GM12865 (cell line): ENCODE measurements at places on chromosomes 7 and 10.

DNA sequence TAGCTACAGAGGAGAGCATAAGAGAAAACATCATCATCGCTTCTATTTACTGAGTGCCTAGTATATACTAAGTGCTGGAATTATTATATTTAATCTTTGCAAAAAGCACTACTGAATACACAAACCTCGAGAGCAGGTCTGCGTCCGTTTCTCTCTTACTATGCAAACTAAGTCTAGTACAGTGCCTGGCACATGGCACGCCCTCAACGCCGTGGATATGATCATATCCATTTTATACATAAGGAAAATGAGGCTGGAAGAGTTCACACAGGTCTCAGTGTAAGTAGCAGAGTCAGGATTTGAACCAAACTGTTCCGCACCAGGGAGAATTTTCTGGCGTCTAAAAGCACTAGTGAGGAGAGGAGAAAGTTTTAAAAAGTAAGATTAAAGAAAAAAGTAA is 17.6 kb downstream of the MXI1 start:
- DNase-seq = no peak

- DNase-seq = no peak
Observed at GRCh38 chr7:92403760-92404074, 43.6 kb upstream of the GATAD1 start.

DNA sequence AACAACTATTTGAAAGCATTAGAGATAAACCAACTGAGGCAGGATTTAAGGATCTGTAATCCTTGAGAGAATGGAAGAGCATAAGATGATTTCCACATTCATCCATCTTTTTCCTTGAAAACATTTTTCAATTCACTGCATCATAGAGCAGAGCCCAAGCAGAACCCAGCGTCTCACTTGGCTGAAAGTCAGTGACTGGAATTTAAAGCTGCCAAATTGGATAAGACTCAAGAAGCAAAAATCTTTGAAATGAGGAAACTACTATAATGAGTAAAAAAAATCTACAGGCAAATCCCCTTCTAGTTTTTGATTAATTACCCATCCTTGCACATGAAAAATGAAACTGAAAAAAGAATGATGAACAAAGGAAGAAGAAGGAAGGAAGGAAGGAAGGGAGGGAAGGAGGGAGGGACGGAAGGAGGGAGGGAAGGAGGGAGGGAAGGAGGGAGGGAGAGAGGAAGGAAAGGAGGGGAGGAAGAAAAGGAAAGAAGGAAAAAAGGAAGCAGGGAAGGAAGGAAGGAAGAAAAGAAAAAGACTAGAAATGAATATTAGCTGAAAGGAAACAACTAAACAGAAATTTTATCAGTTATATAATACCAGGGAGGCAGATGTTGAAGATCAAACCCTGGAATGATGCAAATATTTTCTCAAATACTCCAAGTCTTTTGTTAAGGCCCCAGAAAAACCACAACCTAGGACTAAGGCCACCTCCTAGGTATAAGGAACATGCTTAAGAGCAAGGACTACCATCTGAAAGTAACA is 336.3 kb upstream of the MAGI2 start:
- DNase-seq = no peak

DNA sequence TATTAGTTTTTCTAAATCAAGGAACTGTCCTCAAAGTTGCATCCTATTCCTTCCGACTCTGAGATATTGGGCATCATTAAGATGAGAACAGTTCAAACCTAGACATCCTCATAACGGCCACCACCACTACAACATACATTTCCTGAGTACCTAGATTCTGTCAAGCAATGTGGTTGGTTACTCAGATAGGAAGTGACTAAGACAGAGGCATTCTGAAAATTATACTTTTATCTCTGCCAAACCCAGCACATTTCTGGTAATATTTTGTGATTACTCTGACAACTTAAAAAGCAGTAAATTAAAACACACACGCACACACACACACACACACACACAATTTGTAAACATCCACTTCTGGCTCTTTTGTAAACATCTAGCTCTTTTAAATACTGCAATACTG is 291.2 kb upstream of the MEOX2 start:
- DNase-seq = no peak

DNA sequence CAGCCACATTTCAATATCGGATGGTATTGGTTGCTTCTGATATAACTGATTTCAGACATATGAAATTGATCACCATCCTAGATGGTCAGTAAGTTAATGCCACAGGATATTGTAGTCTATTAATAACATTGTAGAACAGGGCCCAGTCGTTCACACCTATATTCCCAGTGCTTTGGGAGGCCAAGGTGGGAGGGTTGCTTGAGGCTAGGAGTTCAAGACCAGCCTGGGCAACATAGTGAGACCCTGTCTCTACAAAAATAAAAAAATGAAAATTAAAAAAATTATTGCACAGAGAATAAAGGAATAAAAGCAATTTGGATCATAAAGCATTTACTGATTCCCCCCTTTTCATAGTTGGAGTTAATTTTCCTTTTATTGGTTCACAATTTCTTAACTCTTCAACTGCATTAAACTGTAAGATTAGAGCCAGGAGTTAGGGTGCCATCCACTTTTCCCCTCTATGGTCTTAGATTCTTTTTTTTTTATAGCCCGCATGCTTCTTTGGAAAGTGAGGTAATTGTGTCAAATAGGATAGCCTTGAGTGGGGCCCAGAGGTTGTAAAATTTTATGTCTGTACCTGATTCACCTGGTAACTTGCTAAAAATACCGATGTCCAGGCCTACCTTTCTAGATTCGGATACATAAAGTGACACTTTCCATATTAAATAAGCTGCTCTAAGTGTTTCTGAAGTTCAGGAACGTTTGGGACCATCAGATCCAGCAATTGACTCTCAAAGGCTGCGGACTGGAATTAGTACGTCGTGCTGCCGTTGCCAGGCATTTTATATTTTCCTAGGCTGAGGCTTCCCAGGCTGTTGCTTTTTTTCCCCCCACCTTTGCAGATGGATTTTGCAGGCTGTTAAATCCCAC is 24.7 kb downstream of the ADK start:
- no peak for DNase-seq

DNA sequence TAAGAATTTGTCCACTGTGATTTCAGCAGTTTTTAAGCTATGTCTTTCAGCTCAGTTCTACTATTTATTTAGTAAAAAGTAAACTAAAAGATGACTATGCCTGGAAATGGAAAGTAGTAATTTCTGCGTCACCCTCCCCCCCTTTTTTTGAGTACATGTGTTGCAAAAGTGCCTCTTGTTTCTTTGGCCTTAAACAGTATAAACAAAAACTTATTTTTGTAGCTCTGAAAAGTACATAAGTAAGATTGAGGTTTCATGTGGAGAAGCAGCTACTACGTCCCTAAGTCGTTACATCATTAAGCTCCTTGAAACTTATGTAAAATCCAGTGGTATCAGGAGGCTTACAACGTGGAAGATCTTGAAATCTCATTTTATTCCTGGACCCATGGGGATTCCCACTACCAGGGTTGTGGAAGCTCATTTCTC is 46.3 kb upstream of the HBP1 start:
- DNase-seq = no peak

GRCh38 chr7:128265906-128266300 is 24.8 kb downstream of the LEP start:
- DNase-seq = no peak

DNA sequence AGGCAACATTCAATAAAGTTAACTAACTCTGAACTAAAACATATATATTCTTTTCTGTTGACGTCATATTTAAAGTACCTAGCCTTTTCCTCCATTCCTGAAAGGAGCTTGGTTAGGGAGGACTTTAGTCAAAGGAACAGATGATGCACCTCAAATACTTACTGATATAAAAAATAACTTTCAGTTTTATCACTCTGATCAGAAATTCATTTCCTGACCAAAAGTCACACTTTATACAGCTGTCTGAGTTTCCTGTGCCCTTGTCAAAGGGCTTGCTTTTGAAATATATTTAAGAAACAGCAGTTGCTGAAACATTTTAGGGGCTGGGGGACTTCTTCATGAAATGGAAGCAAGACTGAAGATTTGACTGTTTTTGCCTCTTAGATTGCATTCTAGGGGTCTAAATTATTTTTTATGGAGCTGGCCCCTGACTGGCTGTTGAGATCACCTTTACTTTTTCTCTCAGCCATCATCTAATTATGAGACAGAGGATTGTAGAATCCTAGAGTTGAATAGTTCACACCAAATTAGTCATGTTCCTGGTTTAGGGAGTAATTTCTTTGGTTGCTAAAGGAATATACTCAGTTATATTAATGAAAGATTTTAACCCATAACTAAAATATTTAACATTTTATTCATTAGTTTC is 46.6 kb downstream of the GLCCI1 start:
- no peak for DNase-seq

DNA sequence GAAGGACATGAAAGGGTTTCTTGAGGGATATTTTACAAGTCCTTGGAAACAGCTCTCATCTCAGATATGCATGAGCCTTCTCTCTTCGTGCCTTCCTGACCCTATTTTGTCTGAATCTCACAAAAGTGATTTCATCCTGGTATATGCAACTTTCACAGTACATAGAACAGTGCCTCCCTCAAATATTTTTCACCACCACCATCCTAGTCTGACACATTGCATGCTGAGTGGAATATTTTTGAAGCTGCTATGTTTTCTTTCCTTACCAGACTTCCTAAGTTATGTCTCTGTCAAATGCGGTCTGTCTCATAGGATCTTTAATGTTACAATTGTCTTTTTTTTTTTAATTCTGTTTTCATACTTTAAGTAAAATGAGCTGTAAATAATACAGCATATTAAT is 673.3 kb upstream of the LRRN3 start:
- DNase-seq = no peak

DNA sequence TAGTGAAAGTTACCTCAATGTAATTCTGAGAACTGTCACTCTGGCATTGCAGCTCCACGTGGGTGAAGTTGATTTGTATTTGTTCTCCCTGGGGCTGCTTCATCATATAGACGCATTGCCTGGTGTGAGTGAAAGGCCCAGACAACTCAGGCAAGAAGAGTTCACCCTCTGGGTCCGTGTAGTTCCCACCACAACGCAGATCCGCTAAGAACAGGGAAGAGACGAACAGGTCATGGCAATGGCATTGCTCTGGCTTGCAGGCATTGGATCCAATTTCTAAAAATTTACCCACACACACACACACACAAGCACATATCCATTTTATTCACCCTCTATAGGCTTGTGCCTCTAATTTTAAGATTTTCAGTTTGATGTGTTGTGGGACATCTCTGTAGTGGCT is 45.4 kb downstream of the CUBN start:
- DNase-seq = no peak
